Lower lobe of right lung (tissue), 2 donors: ENCODE measurements at places on chromosomes 4 and X. TPM values are rescaled to one million over a fixed set of nuclear protein-coding genes. Genes with fewer than 3 reads are reported as not detected.

GRCh38 chr4:133149932-133150471 is 908 bp downstream of the PCDH10 start:
- peak overlapping the region; percentile 45 for H3K4me3 ChIP-seq
- H3K27ac ChIP-seq, result no peak overlapping the region
- no peaks in the 10 kb centered on the region for H3K36me3 ChIP-seq
- H3K27me3 ChIP-seq, result peaks cover 77% of the 10 kb centered on the region
- DNase-seq, result no peak

DNA sequence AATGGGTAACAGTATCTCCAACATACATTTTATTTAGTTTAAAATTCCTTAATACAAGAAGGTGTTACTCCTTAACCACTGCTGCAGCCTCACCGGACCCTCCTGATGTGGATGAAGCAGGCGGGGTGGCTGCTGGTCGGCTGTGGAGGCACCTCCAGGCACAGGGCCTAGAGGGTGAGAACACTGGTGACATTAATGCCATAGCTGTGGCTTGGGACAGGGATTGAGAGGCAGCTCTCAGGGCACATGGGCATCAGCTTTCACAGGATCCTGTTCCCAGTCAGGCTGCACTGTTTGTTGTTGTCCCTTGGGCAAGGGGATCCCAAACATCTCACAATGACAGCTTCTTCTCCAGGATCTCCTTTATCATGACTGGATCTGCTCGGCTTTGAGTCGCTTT is 90.0 kb downstream of the GATB start:
- H3K27ac ChIP-seq, result no peak overlapping the region
- no peak overlapping the region for H3K4me3 ChIP-seq

- H3K27me3 ChIP-seq, result no peaks in the 10 kb centered on the region
- no peak for DNase-seq
- H3K4me1 ChIP-seq, result no peaks in the 10 kb centered on the region
- no peak overlapping the region for H3K27ac ChIP-seq
- H3K36me3 ChIP-seq, result no peaks in the 10 kb centered on the region
These were observed 40.0 kb downstream of the C4orf51 start for GRCh38 chr4:145719752-145720624.

GRCh38 chrX:119501511-119502148 is 33.4 kb downstream of the SLC25A5 start:
- no peak overlapping the region for H3K27ac ChIP-seq
- no peak for DNase-seq
- H3K36me3 ChIP-seq, result no peaks in the 10 kb centered on the region
- no peak overlapping the region for H3K4me3 ChIP-seq
- H3K27me3 ChIP-seq, result no peaks in the 10 kb centered on the region

GRCh38 chr4:59936566-59936965 is 1263.6 kb upstream of the ADGRL3 start:
- H3K27me3 ChIP-seq, result no peaks in the 10 kb centered on the region
- no peaks in the 10 kb centered on the region for H3K4me1 ChIP-seq
- H3K27ac ChIP-seq, result no peak overlapping the region
- no peak for DNase-seq
- no peak overlapping the region for H3K4me3 ChIP-seq
- H3K36me3 ChIP-seq, result no peaks in the 10 kb centered on the region

DNA sequence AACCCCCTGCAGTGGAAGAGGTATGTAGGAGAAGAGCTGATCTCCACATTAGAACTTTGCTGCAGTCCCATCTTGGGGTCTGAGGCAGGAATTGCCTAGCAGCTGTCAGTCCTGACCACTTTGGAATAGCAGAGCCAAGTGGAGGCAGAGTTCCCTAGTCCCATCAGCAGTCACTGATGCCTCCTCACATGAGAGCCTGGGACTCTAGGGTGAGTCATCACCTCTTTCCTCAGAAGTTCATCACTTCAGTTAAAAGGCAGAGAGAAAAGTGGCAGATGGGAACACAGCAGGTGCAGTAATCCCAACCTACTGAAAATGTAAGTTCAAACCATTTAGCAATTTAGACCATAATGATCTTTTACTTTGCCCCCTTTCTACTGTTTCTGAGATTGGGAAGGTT is 73.9 kb upstream of the MED14 start:
- no peaks in the 10 kb centered on the region for H3K27me3 ChIP-seq
- H3K4me1 ChIP-seq, result no peaks in the 10 kb centered on the region
- H3K27ac ChIP-seq, result no peak overlapping the region
- DNase-seq, result no peak
- H3K4me3 ChIP-seq, result no peak overlapping the region

DNA sequence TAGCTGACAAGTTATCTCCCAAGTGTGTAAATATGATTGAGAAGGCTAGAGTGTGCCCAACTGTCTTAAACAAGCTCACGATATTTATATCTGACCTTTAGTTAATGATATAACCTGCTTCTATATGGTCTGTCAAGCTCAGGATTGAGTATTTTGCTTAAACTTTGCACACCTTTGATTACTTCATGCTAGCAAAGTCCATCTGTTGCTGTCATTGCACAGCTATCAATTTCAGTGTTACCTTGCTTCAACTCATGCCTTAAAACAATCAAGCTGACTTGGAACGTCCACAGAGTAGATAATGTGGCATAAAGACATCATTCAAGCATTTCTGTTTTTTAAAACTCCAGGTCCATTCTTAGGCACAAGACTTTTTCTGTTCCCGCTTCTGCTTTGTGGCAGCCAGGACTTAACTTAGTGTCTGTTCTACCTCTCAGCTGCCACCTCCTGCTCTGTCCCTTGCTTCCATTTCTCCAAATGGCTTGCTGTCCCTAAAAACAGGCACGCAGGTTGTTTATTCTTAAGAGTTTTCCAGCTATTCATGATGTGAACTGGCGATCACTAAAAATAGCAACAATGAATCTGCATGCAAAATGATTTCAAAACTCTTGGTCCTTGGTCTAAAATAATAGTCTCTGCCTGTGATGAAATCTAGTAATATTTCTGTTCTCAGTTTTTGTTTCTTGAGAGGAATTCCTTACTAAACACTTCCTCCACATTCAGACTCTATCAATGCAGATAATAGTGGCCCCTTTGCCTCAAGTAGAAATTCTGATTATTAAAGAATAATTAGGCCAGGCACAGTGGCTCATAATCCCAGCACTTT is 16.3 kb upstream of the NEIL3 start:
- H3K27ac ChIP-seq, result no peak overlapping the region
- H3K4me1 ChIP-seq, result no peaks in the 10 kb centered on the region
- H3K36me3 ChIP-seq, result no peaks in the 10 kb centered on the region

The SHOX gene
- not detected for total RNA-seq

DNA sequence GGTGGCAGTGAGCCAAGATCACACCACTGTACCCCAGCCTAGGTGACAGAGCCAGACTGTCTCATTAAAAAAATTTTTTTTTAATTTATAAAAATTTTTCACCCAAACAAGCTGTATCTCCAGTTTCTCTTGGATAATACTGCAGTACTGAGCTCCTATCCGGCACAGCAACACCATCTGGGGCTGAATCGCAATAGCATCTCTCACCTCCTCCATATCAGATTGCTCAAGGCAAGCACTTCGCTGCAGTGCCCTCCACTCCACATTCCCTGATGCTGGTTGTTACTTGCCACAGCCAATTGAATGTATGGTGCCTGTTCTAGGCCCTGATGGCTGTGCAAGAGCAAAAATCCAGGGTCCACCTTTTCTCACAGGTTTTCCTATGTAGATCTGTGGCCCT is 69.3 kb upstream of the FAM241A start:
- H3K4me1 ChIP-seq, result no peaks in the 10 kb centered on the region
- H3K36me3 ChIP-seq, result no peaks in the 10 kb centered on the region
- no peaks in the 10 kb centered on the region for H3K27me3 ChIP-seq
- H3K4me3 ChIP-seq, result no peak overlapping the region
